ENCODE measurements at places on chromosomes 2 and 18. TPM values are rescaled to one million over a fixed set of nuclear protein-coding genes. Genes with fewer than 3 reads are reported as not detected.

Gene QPCT
- total RNA-seq = 311 TPM

Gene SLC20A1
- 165 TPM for total RNA-seq

Gene PMAIP1
- 53.5 TPM for total RNA-seq

Gene RGPD4
- total RNA-seq = not detected

Gene GAD1
- not detected for total RNA-seq

Gene SH3BP4
- 28.2 TPM for total RNA-seq

Gene MDH1B
- total RNA-seq = 0.64 TPM

Gene KCNK3
- 1.2 TPM for total RNA-seq

GRCh38 chr2:192546565-192546964, 351.8 kb upstream of the TMEFF2 start:
- no peak for DNase-seq

DNA sequence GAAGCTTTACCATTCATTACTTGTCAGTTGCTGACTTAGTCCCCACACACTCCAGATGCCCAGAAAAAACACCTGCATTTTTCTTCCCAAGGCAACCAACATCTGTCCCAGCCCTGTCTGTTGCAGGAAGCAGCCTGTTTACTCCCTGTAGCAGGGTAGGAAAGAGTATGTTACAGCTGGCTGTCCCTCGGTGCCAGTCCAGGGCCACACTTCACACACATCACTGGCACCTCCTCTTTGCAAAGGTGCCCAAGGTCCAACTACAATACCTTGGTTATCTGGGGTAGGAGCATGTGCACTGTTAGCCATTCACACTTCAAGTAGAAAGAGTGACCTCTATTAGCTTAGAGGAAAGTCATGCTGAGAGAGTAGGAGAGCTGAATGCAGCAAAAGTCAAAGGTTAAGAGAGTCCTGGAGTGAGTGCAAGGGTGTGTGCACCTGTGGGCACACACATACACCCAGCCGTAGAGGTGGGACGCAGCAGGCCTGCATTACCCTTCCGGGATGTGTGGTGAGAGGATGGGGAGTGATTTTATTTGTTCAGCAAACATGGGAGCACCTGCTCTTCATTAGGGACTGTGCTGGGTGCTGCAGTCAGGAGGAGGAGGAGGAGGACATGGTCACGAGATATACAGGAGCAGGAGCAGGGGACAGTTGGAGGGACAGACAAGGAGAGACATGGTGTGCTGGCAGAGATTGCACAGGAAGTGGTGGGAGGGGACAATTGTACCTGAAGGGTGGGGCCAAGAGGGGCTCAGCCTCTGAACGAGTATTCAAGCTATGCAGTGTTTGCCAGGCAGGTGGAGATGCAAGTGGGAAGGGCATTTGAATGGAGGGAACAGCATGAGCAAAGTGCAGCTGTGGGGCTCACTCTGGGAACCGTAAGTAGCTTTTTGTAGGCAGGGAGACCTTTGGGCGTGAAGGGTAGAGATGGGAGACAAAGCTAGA, 69.8 kb downstream of the TSN start:
- DNase-seq = no peak

GRCh38 chr2:206940546-206940945, 1.2 kb downstream of the CPO start:
- no peak for DNase-seq

GRCh38 chr2:203326356-203326755, 1.8 kb upstream of the ABI2 start:
- no peak for DNase-seq

DNA sequence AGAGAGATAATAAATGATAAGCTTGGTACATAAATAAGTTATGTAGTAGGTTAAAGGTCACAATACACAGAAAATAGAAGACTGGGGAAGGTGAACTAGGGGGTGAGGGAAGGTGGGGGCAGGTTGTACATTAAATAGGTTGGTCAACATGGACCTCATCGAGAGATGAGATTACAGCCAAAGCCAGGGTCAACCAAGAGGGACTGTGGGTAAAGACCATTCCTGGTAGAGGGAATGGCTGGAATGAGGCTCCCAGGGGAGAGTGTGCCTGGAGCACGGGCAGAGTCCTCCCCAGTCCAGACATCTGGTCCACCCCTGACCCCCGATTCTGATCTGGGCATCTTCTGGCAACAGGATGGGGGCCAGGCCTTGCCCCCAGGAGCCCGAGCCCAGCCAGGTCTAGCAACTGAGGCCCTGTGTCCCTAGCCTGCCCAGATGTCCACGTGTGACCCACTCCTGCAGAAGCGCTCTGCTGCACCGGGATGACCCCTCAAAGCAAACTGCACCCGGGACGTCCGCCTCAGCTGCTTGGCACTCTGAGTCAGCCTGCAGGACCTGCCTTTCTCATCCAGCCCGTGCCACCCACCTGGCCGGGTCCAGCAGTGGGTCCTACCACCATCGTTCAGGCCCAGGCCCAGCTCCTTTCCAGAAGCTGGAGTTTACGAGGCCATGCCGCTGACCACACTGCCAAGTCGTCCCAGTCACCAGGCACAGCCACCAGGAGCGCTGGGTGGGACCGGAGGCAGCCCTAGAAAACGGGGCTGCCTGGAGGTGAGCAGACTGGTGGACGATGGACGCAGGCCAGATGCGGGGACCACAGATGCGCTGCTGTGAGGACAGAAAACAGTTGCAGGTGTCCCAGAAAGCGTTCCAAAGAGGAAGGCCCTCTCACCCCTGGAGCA, 56.2 kb upstream of the ID2 start:
- DNase-seq = no peak

- no peak for DNase-seq
Observed at GRCh38 chr18:57150828-57151227, 3.9 kb downstream of the BOD1L2 start.

DNA sequence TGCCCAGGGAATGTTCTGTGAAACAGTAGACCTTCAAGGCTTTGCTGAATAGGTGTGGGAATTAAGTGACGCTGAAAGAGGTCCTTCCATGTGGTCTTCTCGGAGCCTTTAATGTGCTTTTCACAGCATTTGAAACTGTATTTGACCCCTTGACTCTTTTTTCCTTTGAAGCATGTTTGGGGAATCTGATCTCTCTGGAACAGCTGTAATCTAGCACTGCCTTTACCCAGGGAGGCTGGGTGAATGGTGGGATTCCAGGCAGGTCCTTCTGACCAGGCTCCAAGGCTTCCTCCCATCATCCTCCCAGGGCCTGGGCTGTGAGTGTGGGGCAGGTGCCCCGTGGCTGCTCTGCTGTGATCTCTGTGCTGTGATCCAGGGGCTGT, 4.2 kb downstream of the ZAP70 start:
- no peak for DNase-seq

DNA sequence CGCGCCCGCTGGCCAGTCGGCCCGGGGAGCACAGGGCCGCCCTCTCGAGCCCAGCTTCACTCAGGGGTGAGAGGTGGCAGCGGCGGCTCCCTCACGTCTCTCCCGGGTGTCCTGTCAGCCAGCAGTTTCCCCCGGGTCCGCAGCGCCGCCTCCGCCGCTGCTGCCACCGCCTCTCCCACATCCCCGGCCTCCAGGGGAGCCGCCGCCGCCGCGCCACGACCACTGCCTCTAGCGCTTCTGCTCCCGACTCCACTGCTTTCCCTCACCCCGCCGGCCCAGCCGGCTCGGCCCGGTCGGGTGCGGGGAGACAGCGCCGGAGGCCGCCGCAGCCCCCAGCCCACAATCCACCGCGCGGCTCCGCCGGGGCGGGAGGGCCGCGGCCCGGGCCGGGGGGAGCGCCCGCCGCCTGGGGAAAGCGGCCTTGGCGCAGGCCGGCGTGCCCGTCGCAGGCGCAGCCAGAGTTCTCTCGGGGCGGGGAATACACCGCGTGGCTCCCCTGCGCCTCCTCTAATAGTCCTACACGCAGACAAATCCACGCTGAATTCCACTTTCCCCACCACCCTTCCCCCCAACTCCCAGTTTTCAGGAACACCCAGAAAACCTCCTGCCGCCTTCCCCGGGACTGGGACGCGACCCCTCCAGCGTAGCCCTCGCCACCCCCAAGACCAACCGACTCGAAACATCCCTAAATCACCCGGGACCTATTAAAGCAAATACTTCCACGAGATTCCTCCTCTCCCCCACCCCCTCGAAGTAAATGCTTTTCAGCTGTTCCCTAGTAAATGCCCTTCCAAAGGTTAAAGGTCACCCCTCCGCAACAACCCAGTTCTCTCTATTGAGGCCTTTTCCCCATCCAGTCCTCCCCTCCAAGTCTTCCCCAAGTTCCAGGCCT, at the start of gene VPS54:
Gene VPS54, minus strand, starts transcription at position 346 of the 892 bp plus-strand sequence. CDS start 35,429 bp downstream, outside the sequence.
- DNase-seq = peak; percentile 27

DNA sequence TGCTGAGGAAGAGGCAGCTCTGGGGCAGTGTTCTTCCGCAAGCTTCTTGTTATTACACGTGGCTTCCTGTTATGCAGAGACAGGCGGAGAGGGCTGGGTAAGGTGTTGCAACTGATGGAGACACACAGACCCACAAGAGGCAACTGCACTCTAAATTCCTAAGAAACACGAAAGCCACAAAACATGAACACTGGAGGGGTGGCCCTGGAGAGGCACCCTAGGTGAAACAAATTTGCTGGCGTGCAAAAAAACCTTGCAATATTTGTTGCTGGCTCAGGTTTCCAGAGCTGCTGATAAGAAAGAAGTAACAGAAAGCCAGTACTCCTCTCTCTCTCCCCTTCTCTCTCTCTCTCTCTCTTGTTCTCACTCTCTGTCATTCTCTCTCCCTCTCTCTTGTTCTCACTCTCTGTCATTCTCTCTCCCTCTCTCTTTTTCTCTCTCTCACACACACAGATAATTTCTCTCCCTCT, 31.8 kb downstream of the ARHGAP25 start:
- no peak for DNase-seq

GRCh38 chr2:239393941-239394340, 6.9 kb downstream of the HDAC4 start:
- DNase-seq = no peak

DNA sequence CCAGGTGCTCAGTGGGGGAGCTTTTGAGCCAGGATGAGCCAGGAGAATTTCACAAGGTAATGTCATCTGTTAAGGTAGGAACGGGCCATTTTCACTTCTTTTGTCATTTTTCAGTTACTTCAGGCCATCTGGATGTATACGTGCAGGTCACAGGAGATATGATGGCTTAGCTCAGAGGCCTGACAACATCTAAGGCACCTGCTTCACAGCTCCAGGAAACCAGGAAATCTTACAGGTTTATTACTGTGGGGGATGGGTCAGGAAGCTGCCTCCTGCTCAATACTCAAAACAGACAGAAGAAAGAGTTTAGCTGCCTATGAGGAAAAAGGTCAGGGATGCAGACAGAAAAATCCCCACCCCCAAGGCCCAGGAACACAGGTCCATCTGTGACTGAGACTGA, 364.3 kb upstream of the LRP1B start:
- DNase-seq = no peak

GRCh38 chr18:6561420-6561861, 146.7 kb upstream of the L3MBTL4 start:
- no peak for DNase-seq

DNA sequence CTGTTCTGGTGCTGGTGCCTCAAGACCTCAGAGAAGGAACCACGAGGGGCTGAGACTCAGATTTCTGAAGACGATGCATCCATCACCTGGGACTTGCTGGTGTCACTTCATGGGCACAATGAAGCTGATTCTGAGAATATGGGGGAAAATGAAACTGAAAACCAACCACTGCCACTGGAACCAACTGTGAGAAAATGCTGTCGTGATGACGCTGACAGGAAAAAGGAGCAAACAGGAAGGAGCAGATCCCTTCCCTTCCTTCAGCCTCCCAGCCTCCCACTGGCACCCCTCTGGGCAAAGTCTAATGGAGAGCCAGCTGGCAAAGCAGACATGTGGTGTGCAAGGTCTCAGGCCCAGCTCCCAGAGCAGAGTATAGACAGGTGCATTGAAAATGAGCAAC, 109.7 kb downstream of the FOXI3 start:
- DNase-seq = no peak

DNA sequence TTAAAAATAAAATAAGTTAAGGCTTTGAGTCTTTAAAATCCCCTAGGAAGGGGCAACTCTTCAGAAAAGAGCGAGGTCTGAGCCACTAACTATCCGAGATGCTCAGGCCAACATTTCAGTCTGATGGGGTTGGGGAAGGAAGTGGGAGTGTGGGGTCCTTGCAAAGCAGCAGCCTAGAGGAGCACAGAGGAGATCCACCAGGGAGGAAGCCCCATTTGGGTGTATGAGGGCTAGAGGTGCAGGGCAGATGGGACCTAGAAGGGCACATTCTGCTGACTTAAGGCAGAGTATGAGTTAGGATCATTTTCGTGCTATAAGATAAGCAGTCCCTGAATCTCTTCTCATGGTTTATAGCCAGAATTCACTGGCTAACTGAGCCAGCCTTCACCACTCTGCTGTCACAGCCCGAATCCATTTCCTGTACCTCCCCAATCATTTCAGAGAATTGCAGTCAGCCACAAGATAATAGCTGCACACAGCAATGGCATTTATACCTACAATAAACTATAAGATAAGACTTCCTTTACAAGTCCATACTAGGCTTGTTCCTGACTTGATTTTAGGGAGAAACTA, 37.0 kb downstream of the MRPL30 start:
- no peak for DNase-seq

- no peak for DNase-seq
Observed at GRCh38 chr2:88416016-88416663, 36.4 kb downstream of the FOXI3 start.
